Astrocyte of the spinal cord (primary cell): ENCODE measurements at places on chromosomes 4 and X.

DNA sequence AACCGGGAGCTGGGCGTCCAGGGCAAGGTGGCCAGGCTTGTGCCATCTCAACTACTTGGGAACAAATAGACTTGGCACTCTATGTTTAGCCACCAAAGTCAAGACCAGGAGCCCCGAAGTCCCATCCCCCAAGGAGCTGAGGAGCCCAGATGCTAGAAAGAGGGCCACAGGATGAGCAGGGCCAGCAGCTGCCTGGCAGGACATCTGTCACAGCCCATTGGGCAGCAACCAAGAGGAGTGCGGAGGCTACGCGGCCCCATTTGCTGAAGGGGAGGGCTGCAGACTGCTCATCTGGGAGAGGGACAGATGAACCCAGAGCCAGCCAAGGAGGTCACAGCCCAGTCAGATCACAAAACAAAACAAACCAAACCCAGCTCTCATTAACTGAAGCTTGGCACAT lies 22.9 kb upstream of the SOWAHD start:
- no peak for DNase-seq

GRCh38 chr4:83114576-83114975 lies at the start of gene PLAC8:
Gene PLAC8 (minus strand): TSS chr4:83114729. CDS start chr4:83107921, 6,808 bp downstream.
- peak; percentile 5 for DNase-seq

DNA sequence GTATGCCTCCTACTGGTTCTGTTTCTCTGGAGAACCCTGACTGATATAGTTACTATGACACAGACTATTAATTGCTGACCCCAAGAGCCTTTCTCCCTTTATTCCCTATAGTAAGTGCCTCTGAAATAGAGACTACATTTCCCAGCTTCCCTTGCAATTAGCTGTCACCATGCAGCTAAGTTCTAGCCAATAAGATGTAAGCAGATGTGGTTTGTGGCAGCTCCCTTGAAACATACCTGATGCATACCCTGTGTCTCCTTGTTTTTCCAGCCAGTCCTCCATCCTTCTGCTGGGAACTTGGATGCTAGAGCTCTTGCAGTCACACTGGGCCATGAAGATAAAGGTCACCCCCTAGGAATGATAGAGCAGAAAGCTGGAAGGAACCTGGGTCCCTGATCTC lies 9.7 kb upstream of the TMEM165 start:
- DNase-seq: no peak

- DNase-seq: no peak
Measured at GRCh38 chr4:30865691-30866090, 145.5 kb downstream of the PCDH7 start.

GRCh38 chr4:93828995-93829819 lies 654 bp downstream of the ATOH1 start:
- no peak for DNase-seq

GRCh38 chr4:120517966-120518365 lies 404.6 kb downstream of the PRDM5 start:
- DNase-seq: peak; percentile 75

- peak; percentile 74 for DNase-seq
Measured at GRCh38 chr4:33924239-33924638, 2320.1 kb downstream of the ARAP2 start.

GRCh38 chrX:69028761-69029120 lies 136.5 kb downstream of the PJA1 start:
- DNase-seq: no peak

GRCh38 chrX:31836479-31836878 lies 764.6 kb upstream of the FTHL17 start:
- no peak for DNase-seq

- DNase-seq: no peak
Measured at GRCh38 chr4:25694466-25694865, 38.8 kb downstream of the SLC34A2 start.

DNA sequence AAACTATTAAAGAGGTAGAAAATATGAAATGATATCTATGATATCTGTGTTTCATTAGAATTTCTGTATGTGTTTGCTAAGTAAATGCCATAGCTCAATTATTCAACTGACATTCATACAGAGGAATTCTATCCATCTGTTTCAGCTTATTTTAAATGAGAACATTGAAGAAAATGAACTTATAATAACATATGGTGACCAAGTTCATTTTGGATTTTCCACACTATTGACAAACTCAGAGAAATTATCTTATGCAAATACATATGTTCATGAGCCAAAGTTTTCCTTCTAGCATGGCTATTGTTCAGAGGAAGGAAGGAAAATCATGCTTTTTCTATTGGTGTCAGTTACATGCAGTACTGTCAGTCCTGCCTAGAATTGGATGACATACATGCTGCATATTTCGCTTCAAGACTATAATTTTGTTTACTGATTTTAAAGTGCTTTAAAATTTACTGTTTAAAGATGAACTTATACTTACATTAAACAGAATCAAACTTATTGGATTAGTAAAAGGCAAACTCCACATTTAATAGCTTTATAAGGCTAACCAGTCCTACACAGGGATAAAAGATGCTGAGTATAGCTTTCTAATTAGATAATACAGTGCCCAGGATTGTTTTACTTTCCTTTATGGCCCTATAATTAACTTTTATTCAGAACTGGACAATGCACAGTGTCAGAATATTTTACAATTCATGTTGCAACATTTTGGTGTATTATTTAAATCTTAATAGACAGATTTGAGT lies 646.2 kb downstream of the TRAM1L1 start:
- DNase-seq: no peak

DNA sequence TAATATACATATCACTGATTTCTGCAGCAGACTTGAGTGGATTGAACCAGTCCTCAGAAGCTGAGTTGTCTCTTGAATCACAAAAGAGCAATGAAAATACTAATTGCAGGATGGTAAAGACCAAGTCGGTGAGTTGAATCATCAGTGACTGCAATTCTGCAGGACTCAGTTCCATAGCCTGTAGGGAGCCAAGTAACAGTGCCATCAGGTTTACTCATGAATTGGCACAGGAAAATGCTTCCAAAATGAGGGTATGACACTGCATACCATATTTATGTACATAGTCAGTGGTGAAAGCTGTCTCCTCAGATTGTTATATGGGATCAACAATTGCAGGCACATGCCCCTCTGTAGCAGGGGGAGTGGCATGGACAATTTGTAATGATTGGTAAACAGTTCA lies 192.8 kb downstream of the CCNG2 start:
- DNase-seq: no peak

GRCh38 chr4:71009890-71010588 lies 16.6 kb downstream of the DCK start:
- peak; percentile 72 for DNase-seq

DNA sequence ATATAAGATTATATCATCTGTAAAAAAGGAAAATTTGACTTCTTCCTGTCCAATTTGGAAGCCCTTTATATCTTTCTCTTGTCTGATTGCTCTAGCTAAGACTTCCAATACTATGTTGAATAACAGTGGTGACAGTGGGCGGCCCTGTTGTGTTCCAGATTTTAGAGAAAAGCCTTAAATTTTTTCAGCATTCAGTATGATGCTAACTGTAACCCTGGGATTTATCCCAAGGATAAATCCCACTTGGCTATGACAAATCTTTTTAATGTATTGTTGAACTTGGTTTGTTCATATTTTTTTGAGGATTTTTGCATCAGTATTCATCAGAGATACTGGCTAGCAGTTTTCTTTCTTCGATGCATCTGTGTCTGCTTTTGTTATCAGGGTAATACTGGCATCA lies 217.2 kb upstream of the ARSJ start:
- DNase-seq: no peak

- no peak for DNase-seq
Measured at GRCh38 chr4:157052429-157053040, 23.4 kb upstream of the GLRB start.

DNA sequence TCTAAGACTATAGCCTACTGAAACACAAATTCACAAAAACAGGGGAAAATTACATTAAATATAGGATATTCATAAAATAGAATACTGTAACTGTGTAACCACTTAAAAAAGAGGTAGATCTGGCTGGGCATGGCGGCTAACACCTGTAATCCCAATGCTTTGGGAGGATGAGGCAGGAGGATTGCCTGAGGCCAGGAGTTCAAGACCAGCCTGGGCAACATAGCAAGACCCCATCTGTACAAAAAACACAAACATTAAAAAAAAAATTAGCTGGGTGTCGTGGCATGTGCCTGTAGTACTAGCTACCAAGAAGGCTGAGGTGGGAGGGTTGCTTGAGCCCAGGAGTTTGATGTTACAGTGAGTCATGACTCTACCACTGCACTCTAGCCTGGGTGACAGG lies 33.4 kb downstream of the RPS6KA3 start:
- DNase-seq: no peak

DNA sequence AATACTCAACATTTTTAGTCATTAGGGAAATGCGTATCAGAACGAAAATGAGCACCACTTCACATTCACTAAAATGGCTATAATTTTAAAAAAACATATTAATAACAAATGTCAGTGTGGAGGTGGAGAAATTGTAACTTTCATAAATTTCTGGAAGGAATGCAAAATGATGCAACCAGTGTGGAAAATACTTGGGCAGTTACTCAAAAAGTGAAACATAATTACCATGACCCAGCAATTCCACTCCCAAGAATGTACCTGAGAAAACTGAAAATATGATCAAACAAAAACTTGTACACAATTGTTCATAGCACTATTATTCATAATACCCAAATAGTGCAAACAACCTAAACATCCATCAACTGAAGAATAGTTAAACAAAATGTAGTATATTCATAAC lies 76.1 kb upstream of the FAM241A start:
- peak; percentile 5 for DNase-seq

- no peak for DNase-seq
Measured at GRCh38 chr4:77834403-77834802, 15.2 kb upstream of the CNOT6L start.
